Activated effector memory CD4-positive, alpha-beta T cell treated with Interleukin-2 at 50 U/mL for 16 hours (primary cell): ENCODE measurements at places on chromosomes 16 and 17.

DNA sequence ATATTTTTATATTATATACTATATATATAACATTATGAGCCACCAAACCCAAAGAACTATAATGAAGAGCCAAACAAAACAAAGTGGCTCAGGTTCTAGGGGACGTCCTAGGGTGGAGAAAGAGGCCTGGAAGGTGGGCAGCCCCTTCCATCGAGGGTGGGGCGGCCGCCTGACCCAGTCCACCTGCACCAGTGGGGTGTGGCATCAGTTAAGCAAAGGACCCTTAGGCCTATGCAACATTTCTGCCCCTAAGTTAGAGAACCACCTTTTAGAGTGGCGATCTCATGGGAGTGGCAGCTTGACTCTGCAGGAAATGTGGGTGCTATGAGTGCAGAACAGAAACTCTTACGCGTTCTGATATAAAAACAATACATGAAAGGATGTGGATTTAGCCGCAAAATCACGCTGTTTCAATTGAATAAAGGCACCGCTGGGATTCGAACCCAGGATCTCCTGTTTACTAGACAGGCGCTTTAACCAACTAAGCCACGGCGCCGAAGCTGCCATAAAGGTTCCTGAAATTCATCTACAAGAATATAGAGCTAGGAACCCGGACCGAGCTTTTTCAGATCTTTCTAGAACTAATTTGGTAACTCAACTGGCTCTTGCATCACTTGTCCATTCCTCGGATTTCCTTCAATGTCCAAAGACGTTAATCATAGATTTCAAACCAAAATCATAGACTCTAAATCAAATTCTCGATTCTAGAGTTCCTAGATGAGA lies 15.6 kb upstream of the AURKB start:
- peak; percentile 41 for DNase-seq

- DNase-seq: no peak
These were observed 35.6 kb downstream of the WWOX start for GRCh38 chr16:78134944-78135619.

- no peak for DNase-seq
These were observed 46.3 kb downstream of the C16orf78 start for GRCh38 chr16:49419862-49420261.

DNA sequence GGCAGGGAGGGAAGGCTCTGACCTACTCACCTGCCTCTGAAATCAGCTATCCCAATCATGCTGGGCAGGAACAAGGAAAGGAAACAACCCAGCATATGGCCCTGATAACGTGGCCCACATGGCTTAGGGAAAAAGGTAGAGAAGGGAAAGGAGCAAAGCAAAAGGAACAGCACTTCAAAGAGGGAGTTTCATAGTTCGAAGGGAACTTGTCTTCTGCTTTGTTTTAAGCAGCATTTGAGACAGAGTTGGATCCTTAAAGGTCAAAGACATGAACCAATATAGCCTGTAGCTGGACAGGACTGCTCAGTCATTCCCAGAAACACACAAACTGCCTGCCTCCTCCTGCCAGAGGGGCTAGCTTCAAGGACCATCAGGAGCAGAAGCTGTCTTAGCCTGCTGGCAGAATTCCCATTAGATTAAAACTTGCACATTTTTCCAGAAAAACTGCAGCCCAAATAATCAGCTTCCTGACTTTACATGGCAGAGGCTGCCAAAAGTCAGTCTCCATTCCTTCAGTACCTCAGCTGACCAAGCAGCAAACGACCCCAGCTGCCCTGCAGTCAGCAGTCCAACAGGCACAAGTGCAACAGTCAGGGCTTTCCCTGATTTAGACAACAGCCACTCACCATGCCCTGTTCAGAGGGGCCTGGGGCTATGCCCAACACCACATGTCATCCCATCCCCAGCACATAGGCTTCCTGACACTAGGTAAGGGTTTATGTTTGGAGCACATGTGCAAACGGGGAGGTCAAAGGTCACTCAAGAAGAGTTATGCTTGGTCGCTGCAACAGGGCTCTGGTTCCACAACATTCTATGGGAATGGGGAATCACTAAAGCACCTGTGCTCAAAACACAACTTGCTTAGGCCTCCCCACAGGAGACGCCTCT lies 32.5 kb downstream of the RANBP10 start:
- DNase-seq: no peak

DNA sequence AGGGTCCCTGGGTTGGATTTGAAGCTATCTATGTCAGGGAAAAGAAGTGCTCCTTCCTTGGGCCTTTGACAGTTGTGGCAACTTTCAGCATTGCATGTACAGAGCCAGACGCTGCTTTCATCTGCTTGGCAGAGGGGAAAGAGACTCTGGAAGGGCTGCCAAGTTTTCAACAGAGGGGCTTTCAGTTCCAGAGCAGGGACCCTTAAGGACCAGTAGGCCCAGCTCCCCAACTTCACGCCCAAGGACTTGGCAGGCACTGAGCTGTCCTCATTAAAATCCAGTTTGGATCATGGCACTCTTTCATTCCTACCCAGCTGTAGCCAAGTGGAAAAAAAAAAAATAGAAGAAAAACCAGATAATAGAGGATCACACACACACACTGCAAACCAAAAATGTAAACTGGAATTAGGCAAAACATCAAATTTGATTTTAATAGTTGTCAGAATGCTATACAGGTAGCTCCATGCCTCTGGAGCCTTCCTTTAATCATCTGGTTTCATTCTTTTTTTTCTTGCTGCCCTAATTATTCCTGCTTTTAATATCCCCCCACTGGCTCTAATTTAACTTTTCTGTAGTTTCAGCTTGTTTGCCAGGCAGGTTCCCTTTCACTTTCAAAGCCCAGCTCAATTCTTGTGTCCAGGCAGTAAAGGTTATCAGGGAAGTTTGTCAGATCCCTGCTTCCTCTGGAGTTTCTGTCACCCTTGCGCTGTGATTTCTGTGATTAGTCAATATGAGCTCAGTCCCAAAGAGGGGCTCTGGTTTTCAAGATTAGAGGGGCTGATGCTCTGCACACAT lies 702.6 kb upstream of the CDH8 start:
- no peak for DNase-seq

- no peak for DNase-seq
These were observed 17.5 kb downstream of the SOCS1 start for GRCh38 chr16:11238272-11239202.

- DNase-seq: no peak
These were observed 36.6 kb upstream of the SMURF2 start for GRCh38 chr17:64698725-64699124.

DNA sequence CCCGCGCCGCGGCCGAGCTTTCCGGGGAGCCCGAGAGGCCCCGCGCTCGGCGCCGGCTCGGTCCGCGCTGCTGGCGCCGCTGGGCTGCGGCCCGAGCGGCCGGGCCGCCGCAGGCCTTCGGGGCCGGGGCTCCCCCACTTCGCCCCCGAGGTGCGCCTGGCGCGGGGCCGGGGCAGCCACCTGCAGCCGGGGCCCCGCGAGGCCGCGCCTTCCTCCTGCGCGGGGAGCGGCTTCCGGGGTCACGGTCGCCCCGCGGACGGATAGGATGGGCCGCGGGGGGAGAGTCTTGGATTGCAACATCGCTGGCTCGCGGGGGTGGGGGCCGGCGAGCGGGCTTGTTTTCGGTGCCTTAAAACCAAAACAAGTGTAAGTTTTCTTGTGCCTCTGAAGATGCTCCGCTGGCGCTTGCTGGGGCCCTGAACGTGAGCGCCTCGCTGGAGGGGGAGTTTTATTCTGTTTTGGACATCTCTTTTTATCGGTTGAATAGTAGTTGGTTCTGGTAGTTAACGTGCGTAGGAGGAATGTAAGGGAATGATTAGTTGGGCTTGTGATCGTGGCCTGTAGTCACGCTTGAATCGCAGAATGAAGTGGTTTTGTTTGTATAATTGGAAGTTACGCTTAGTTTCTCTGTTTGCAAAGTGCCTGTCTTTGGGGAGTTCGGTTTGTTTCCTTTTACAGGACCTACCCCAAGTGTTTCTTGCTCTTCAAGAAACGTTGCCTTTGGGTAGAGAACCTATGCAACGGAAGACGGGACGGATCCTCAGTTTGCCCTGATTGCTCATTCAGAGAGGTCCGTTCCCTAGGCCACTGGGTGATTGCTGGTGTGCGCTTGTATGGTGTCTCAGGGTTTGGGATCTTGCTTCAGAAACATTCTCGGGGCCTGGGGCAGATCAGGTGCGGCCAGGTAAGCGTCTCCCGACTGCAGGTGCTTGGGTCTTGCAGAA lies 724 bp downstream of the UBE2I start:
- peak; percentile 49 for DNase-seq

- no peak for DNase-seq
These were observed 518.5 kb upstream of the EEF2KMT start for GRCh38 chr16:5615868-5616642.

- DNase-seq: no peak
These were observed 57.4 kb upstream of the TEKT3 start for GRCh38 chr17:15398736-15399331.

DNA sequence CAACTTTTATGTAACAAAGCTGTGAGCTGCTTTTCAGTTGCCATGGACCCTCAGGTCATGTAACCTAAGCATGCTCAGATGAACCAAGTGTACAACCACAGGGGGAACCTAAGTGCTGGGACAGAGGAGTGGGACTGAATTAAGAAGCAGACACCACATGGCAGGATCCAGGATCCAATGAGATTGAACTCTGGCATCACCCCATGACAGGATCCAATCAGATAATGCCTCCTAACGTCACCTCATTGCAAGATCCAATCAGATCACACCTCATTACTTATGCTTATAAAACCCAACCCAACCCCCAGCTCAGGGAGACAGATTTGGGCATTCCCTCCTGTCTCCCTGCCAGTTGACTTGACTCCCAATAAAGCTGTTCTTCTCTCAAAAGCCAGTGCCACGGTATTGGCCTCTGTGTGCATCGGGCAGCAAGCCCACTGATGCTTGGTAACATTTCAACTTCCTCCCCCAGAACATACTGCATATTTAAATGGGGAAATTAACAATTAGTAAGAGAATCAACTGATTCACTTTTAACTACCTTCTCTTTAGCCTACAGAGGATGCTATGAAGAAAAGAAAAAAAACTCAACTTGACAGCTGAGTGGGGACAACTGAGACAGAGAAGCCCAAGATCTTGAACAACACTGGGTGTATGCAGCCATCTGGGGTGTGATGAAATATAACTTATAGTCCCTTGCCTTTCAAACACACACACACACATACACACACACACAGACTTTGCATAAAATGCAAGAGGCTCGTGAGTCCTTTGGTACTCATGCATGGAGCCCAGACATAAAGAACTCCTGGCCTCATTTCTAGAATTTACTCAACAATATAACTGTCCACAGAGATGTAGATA lies 148.4 kb downstream of the SLC39A11 start:
- no peak for DNase-seq

GRCh38 chr17:32256012-32256700 lies 9.5 kb upstream of the RHBDL3 start:
- DNase-seq: no peak

DNA sequence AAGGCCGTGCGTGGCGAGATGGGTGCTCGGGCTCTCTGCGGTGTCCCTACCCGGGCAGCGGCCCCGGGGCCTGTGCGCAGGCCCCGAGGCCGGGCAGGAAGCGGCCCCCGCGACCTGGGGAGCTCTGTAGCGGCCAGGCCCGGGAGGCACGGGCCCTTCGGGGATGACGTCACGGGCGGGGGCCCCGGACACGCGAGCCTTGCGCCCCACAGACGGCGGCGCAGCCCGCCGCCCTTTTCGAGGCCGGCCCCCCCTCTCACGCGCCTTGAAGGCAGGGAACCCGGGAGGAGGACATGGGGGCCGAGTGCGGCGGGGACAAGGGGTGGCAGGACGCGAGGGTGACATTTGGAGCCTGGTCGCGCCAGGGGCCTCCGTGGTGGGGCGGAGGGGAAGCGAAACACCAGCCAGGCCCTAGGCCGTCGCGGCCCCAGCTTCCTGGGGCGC lies 1.1 kb downstream of the RAI1 start:
- peak; percentile 20 for DNase-seq
